Hematopoietic multipotent progenitor cell treated with erythropoietin and hydrocortisone succinate and interleukin-3 and kit ligand, for 6 days (in vitro differentiated cells): ENCODE measurements at places on chromosomes 6 and 20.

DNA sequence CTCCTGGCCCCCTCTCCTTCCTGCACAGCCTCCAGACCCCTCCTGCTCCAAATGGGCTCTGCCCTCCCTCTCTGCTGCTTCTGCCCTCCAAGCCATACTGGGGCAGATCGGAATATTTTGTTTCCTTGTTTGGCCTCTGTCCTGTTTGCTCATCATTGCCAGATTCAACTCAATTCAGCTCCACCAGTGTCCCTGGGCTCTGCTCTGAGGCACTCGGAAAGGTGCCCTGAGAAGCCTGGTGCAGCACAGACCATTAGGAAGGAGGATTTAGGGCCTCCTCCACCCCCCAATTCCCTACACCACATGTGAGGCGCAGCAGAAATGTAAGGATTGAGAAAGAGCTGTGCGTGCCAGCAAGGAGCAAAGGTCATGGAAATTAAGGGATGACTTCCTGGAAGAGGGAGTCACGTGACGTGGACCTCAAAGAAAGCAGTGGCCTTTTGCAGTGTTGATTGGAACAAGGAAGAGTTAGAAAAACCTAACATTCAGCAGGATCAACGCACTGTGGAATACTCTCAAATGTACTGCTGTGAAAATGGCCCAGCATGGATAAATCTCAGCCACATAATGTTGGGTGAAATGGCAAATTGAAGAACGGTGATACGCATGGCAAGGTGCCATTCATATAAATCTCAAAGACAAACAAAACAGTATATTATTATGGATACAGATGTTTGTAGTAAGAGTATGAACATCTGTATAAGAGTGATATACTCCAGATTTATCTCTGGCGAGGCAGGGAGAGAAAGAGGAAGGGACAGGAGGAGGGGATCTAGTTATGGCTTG is 229.5 kb upstream of the RNF24 start:
- no peak for DNase-seq

DNA sequence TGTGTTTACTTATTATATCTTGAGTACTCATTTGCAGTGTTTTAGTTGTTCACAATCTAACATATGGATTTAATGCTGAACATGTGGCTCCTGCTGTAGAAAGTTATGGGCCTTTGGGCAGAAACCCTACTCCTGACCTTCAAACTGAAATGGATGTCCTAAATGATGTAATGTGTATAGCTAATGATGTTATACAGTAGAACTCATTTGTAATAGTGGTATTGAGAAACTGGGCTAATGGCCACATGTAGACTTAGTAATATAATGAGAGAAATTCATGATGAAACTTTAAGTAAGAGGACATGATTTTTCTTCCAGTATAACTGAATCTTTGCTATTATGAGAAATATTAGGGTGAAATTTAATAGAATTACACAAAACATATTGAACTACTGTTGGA is 121.3 kb upstream of the PTPRK start:
- no peak for DNase-seq

GRCh38 chr6:42925248-42925857 is 3.9 kb upstream of the CNPY3 start:
- DNase-seq: no peak

DNA sequence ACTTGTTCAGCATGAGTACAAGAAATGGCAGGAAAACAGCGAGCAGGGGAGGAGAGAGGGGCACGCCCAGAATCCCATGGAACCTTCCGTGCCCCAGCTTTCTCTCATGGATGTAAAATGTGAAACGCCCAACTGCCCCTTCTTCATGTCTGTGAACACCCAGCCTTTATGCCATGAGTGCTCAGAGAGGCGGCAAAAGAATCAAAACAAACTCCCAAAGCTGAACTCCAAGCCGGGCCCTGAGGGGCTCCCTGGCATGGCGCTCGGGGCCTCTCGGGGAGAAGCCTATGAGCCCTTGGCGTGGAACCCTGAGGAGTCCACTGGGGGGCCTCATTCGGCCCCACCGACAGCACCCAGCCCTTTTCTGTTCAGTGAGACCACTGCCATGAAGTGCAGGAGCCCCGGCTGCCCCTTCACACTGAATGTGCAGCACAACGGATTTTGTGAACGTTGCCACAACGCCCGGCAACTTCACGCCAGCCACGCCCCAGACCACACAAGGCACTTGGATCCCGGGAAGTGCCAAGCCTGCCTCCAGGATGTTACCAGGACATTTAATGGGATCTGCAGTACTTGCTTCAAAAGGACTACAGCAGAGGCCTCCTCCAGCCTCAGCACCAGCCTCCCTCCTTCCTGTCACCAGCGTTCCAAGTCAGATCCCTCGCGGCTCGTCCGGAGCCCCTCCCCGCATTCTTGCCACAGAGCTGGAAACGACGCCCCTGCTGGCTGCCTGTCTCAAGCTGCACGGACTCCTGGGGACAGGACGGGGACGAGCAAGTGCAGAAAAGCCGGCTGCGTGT is 11.6 kb downstream of the TNFAIP3 start:
- no peak for DNase-seq
